CD4-positive, alpha-beta T cell treated with Interleukin-6 for 4 hours (primary cell): ENCODE measurements at places on chromosomes 13 and 19.

GRCh38 chr13:57666131-57666953 is 34.8 kb downstream of the PCDH17 start:
- DNase-seq = no peak

GRCh38 chr13:102856557-102856956 is 10.7 kb downstream of the ERCC5 start:
- DNase-seq = no peak

DNA sequence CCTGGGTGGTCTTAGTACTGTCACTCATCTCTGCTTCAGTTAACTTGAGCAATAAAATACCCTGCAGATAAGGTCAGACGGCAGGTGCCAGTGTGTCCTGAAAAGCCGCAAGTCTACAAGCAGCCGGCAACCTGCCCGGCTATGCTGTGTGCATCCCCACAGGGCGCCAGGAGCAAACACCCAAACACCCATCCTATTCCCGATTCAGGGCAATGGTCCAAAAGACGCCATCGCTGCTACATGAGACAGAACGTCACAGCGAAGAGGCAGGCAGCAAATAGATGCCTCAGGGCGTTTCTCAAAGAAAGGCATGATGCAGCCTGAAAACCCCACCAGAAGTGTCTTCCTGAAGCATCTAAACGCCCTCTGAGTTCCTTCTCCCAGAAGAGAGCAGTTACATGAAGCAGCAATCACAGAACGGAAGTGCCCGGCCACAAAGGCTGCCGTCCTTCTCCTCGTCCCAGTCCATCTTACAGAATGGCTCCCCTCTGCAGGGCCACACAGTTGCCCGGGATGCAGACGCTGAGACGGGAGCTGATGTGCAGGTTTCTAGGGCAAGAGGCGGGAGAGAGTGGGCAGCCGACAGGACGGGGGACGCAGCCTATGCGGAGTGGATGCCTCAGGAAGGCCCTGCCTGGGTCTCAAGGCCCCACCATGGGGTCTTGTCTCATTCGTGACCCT is 35.1 kb downstream of the RASA3 start:
- DNase-seq = no peak

DNA sequence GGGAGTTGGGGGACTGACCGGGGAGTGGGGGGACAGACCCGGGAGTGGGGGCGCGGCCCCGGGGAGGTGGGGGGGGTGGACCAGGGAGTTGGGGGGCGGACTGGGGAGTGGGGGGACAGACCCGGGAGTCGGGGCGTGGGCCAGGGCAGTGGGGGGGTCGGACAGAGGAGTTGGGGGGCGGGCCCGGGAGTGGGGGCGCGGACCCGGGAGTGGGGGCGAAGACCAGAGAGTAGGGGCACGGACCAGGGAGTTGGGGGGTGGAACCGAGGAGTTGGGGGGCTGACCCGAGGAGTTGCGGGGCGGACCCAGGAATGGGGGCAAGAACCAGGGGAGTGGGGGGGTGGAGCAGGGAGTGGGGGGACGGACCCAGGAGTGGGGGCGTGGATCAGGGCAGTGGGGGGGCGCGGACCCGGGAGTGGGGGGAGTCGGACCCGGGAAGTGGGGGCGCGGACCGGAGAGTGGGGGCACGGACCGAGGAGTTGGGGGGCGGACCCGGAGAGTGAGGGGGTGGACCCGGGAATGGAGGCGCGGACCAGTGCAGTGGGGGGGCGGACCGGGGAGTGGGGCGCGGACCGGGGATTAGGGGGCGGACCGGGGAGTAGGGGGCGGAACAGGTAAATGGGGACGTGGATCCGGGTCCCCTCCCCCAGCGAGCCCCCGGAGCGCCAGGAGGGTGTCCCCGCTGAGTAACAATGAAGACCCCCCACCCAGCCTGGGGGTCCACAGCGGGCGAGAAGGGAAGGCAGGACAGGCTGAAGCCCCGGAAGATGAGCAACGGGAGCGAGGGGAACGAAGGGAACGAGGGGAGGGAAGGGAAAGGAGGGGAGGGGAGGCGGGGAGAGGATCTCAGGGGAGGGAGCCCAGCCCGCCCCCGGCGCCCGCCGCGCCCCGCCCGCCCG is 589 bp downstream of the R3HDM4 start:
- DNase-seq = peak; percentile 73

GRCh38 chr13:76644906-76645305 is 241.3 kb downstream of the KCTD12 start:
- no peak for DNase-seq

GRCh38 chr19:36257520-36257876 is 42.6 kb downstream of the ZNF146 start:
- DNase-seq = no peak

DNA sequence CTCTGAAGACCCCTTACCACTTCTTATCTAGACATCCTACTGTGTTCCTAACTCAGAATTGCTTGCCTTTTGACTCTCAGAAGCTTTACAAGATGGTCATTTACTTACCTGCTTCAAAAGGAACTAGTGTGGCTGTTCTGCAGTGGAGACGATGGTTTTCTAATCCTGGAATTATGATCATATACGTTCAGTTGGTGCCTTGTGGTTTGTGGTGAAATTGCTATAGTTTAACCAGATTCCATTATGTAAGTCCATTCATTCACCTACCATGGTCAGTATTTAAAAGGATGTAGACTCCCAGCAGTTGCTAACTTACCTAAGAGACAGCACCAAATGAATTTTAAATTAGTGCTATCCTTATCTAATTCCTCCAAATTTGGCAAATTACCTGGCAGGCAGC is 210.9 kb downstream of the SHISA2 start:
- no peak for DNase-seq

- no peak for DNase-seq
These were observed 52.8 kb downstream of the MCF2L start for GRCh38 chr13:113021811-113022210.

- no peak for DNase-seq
These were observed 3.5 kb downstream of the FOSB start for GRCh38 chr19:45471111-45471930.

GRCh38 chr19:43318203-43318602 is 35.3 kb upstream of the CD177 start:
- DNase-seq = no peak

DNA sequence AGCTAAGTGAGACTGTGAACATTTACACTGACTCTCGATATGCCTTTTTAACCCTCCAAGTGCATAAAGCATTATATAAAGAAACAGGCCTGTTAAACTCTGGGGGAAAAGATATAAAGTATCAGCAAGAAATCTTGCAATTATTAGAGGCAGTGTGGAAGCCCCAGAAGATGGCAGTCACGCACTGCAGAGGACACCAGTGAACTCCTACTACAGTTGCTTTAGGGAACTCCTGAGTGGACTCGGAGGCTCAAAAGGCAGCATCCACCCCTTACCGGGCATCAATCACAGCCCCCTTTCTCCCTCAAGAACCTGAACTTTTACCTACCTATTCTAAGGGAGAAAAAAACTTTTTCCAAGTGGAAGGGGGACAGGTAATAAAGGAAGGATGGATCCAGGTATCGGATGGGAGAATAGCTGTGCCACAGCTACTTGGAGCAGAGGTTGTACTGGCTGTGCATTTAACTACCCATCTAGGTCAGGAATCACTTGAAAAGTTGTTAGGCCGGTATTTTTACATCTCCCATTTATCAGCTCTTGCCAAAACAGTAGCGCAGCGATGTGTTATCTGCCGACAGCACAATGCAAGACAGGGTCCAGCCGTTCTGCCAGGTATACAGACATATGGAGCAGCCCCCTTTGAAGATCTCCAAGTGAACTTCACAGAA is 80.1 kb downstream of the ZNF486 start:
- peak; percentile 40 for DNase-seq

- DNase-seq = no peak
These were observed 349.7 kb downstream of the LIG4 start for GRCh38 chr13:107865643-107866031.

- no peak for DNase-seq
These were observed 5.2 kb upstream of the ZNF536 start for GRCh38 chr19:30367006-30367405.

DNA sequence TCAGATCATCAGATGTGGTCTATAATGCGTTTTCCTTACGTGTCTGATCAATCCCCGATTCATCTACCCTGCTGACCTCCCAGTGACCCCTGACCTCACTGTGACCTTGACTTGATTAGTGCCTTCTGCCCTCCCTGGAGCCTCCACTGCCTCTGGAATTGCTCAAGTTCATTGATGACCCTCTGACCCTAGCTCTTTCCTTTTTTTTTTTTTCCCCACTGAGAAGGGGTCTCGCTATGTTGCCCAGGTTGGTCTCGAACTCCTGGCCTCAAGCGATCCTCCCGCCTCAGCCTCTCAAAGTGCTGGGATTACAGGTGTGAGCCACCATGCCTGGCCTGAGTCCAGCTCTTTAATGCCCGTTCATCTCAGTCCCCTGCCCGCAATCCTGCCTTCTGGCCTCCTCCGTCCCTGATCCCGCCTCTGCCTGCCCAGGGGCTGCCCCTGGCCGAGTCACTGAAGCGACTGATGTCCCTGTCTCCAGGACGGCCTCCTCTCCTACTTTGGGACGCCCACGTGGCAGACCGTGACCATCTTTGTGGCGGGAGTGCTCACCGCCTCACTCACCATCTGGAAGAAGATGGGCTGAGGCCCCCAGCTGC is 4.0 kb upstream of the FTL start:
- no peak for DNase-seq

GRCh38 chr19:48945817-48946216 is 8.9 kb upstream of the BAX start:
- no peak for DNase-seq

DNA sequence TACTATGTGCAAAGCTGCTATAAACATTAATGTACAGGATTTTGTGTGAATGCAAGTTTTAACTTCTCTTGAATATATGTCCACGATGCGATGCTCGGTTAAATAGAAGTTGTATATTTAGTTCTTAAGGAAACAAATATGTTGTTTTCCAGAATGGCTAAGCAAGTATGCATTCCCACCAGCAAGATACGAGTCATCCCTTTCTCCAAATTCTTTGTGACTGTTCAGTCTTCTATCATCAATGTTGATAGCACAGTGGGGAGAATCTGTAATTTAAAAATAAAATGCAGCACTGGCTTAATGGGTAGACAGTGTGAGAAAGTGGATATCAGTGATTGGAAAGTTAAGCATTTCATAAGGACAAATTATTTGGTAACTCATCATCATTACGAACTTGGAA is 1340.8 kb downstream of the PCDH9 start:
- no peak for DNase-seq

DNA sequence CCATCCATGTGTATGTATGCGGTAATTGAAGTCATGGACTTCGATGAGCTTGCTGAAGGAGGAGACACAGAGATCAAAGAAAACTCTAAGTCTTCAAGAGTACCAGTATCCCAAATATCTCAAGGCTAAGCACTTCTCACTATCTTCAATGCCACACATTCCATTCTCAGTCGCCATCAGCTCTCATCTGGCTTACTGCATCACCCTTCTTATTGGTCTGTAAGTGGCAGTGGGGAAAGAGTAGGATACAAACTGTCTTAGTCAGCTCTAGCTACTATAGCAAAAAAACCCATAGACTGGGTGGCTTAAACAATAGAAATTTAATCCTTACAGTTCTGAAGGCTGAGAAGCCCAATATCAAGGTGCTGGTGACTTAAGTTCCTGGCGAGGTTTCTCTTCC is 218.7 kb downstream of the POSTN start:
- no peak for DNase-seq

- no peak for DNase-seq
These were observed 5.5 kb upstream of the KCTD4 start for GRCh38 chr13:45206340-45206739.

DNA sequence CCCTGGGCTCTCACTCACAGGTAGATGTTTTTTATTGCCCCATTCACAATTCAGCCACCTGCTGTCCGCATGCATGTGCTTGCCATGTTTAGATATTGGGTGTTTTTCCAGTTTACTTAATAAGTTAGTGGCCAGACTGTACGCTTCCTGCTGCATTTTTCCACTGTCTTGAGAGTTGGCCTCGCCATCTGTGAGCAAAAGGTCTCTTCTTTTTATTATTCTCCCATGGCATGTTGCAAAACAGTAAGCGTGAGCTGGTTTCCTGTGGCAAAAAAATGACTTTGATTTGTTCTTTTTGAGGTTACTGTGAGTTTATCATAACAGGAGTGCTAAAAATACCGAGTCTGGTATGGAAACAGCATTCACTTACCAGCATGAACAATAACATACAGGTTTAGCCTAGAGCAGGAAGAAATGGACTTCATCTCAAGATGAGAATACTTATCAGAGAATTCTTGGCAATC is 46.0 kb downstream of the SAE1 start:
- DNase-seq = peak; percentile 59

- no peak for DNase-seq
These were observed 37.2 kb downstream of the SLITRK1 start for GRCh38 chr13:83845106-83845505.

- no peak for DNase-seq
These were observed 55.2 kb downstream of the XPO4 start for GRCh38 chr13:20847296-20847695.

DNA sequence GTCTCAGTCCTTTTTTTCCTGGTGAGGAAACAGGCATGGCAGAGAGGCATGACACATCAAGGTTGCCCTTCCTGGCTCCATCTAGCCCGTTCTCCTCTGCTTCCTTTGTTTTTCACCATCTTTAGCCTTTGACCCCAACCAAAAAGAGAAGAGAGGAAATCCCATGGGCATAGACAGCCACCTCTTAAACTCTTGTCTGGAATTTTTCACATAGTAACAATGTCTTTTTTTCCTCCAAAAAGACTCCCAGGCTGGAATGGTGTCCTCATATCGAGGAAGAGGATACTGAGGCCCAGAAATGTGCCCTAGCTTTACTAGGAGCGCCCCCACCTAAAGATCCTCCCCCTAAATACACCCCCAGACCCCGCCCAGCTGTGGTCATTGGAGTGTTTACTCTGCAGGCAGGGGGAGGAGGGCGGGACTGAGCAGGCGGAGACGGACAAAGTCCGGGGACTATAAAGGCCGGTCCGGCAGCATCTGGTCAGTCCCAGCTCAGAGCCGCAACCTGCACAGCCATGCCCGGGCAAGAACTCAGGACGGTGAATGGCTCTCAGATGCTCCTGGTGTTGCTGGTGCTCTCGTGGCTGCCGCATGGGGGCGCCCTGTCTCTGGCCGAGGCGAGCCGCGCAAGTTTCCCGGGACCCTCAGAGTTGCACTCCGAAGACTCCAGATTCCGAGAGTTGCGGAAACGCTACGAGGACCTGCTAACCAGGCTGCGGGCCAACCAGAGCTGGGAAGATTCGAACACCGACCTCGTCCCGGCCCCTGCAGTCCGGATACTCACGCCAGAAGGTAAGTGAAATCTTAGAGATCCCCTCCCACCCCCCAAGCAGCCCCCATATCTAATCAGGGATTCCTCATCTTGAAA is at the start of gene GDF15:
Gene GDF15, plus strand, starts transcription at position 484 of the 868 bp plus-strand sequence. Its CDS starts 32 bp downstream, at position 516.
- DNase-seq = peak; percentile 34

DNA sequence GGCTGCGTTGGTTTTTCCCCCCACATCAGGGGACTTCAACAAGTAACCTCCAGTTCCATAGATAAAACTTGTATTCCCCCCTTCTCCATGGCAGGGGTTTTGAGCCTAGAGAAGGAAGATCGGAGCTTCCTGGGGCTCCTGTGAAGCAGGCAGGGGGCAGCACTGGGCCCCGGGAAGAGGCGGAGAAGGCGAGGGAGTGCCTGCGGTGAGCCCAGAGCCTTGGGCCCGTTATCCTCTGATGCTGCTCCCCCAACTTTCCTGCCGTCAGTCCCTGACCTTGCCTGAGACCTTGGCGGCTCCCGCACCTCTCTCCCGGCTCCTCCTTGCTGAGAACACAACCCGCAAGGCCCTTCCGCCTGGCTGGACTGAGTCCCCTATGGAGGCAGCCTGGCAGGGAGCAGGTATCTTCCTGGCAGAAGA is 2.5 kb downstream of the LIPE start:
- DNase-seq = no peak
